ENCODE measurements at places on chromosomes 6 and 20.

DNA sequence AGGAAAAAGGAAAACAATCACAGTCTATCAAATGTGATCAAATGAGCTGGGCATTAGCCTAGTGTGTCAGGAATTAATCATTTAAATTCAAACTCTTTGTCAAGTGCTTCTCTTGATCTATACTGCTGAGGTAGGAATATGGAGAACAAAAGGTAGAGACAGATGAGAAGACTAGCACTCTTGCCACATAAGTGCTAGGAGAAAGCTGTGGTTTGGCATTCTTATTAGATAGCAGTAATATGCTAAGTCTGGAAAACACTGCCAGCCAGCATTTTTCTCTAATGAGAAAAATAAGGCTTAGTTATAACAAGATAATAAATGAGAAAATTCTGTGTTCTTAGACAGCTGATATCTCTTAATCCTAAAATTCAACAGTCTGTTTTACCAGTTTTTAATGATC lies 38.9 kb downstream of the ORC3 start:
- no peak for DNase-seq

- no peak for DNase-seq
These were observed 98.4 kb downstream of the CDKAL1 start for GRCh38 chr6:20632696-20633095.

DNA sequence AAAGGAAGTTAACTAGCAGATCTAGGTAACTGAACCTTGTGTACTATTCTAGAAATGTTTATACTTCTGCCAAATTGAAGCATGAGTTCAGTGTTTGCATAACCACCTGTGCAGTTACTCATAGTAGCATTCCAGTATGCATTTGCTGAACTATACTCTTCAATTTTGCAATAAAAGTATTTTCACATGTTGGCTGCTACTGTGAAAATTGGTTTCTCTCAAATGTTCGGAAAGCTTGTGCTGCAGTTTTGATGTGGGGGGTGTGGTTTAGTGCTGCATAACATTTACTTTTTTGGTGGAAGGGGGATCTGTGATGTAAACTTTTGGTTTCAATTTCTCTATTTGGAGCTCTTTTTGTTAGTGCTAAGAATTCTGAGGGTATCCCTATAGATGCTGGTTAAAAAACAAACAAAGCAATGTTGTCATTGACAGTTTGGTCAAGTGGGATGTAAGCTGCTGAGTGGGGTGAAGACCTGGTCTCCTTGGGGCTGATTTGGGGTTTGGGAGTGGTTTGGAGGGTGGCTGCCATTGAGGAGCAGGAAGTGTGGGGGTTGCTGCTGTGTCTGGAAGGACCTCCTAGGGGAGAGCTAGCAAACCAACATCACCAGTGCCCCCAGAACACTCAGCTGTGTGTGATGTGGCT lies 87.8 kb downstream of the CARMIL1 start:
- peak; percentile 5 for DNase-seq

DNA sequence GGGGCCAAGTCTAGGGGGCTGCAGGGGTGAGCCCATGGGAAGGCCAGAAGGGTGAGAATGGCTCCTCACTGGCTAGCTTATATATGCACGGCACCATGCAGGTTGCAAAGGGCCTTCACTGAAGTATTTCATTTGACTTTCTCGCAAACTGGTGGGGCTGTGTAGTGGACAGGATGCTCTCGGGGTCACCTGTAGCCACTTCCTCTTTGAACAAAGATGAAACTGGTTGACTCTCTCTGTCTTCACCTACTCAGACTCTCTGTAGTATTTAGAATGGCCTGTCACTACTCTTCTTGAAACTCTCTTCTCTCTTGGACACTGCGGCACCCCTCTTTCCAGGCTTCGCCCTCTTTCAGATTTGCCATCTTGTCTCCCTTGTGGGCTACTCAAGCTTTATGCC lies 560.5 kb downstream of the PKHD1 start:
- DNase-seq, result no peak

- DNase-seq, result no peak
These were observed 10.7 kb upstream of the TCFL5 start for GRCh38 chr20:62872184-62872847.

- no peak for DNase-seq
These were observed 185.0 kb upstream of the SGK1 start for GRCh38 chr6:134502614-134503549.

GRCh38 chr6:159807150-159807858 lies 7.2 kb downstream of the PNLDC1 start:
- DNase-seq, result no peak

DNA sequence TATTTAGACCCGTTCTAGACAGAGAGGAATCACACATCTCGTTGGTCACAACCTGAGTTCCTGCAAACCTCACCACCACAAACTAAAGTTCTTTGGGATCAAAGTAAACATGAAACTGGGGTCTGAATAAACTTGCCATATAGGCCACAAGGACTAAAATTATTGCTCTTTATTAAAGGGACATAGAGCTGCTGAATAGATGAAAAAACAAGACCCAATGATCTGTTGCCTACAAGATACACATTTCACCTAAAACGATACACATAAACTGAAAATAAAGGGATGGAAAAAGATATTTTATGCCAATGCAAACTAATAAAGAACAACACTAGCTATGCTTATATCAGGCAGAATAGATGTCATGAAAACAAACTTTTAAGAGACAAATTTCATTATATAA lies 623.0 kb downstream of the TBC1D32 start:
- no peak for DNase-seq

DNA sequence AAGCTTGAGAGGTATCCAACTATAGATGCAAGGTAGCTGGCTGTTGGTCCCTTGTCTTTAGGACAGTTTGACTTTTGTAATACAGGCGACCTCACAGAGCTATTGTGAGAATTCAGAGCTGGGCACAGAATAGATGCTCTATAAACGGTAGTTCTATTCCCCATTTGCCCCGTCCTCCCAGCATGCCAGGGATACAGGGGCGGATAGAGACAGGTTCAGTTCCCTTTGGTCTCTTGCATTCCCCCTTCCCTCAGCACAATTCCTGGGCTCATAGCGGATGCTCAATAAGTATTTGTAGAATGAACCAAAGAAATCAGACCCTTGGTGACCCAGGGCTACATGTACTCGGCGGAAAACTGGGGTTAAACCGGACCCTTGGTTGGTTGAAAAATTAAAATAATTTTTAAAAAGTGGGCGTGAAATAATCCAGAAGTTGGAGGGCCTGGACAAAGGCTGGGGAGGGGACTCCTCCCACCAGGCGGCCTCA lies 707 bp upstream of the TOP1 start:
- DNase-seq, result no peak

DNA sequence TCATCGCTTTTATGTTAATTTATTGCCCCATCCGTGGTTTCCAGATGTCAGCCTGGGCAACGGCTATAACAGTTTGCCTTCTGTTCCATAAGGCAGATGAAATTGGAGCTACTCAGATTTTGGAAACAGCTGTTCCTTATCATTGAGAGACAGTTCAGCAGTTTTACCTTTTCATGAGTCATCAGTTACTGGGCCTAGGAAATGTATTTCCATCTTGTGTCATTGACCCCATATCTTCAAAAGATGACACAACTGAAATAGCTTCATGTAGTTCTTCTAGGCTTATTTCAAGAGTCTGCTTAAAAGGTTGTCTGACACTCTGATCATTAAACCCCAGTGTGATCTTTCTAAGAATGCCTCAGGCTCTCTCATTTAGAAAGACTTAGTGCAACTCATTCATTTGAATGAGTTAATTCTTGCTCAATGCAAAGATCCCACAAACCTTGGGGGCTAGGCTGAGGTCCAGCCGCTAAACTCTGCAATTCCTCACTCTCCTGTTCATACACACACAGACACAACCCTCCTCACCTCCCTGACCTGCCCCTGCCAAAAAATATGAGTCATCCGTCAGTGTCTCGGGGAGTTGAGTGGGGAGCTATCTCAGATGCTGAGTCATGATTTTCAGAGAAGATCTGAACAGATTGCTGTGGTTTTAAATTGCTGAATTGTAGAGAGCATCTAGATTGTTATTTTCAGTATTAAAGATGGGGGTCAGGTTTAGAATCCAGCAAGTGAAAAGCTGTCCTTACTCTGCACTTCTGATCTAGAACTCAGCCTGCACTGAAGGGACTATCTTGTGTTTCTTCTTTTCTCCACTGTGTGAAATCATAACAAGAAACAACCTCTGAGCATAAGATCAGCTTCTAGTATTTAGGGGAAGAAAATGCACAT lies 61.8 kb downstream of the RPP40 start:
- DNase-seq, result no peak

DNA sequence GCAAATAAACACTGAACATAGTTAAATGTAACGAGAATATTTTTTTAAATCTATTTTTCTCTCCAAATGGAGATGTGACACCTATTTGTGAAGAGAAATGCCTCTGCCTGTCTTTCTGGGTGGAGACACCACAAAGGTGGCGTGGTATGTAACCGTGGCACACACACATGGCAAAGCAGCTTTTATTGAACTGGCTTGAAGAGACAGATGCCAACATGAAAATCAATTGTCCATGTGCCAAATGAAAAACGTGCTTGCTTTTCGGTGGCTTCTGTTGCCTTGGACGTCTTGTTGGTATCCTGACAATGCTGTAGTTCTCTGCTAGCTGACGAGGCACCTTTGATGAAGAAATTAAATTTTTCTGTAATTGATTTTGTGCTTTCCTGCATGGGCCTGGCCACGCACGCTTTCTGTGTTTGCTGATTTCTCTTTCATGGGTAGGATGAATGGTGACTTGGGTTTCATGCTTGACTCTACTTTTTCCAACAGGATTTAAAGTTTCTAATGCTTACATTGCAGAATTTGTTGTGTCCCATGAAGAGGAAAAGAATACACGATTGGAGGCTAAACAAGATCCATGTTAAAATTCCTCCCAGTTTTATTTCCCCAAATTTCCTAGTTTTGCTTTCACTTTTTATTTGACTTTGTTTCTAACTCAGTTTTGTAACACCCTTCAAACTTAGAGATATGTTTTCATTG lies 202.6 kb downstream of the TMEM242 start:
- DNase-seq, result no peak

GRCh38 chr20:47927385-47927851 lies 142.1 kb upstream of the SULF2 start:
- DNase-seq, result no peak

- DNase-seq, result no peak
These were observed 81.8 kb upstream of the AGPAT4 start for GRCh38 chr6:161355696-161356095.

GRCh38 chr6:73151732-73152131 lies 73.6 kb downstream of the KHDC1L start:
- DNase-seq, result no peak

GRCh38 chr20:59802018-59802417 lies 131.4 kb downstream of the SYCP2 start:
- no peak for DNase-seq

DNA sequence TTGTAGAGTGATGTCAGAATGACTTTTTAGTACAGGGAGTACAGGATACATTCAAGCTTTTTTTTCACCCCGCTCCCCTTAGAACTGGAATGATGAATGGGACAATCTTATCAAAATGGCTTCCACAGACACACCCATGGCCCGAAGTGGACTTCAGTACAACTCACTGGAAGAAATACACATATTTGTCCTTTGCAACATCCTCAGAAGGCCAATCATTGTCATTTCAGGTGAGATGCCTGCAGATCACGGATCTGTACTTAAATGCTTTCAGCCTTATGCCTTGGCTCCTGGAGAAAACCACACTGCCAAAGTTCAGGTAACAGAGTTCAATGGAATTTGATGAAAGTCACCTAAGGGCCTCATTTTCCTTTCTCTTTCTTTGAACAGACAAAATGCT lies 8.5 kb downstream of the TNFAIP3 start:
- no peak for DNase-seq

- no peak for DNase-seq
These were observed at the start of gene TPBG for GRCh38 chr6:82363428-82364086. Gene TPBG, plus strand, starts transcription at chr6:82363817. Its CDS starts 1,145 bp downstream, at chr6:82364962.

DNA sequence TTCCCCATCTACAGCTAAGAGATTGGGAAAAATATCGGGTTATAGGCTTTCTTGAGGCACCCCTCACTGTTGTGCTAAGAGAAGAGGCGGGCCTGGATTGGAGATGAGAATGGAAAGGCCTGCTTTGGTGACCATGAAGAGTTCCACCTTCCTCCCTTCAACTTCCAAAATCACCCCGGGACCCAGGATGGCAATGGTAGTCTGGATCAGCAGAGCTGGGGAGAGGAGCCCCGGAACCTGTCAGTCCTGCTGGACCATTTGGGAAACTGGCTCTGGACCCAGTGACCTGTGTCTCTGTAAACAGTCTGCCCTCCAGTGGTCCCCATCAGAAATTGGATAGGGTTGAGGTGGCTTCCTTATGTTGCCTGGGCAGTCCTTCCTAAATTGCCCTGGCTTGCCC lies 1085.6 kb downstream of the KHDRBS2 start:
- DNase-seq, result no peak

DNA sequence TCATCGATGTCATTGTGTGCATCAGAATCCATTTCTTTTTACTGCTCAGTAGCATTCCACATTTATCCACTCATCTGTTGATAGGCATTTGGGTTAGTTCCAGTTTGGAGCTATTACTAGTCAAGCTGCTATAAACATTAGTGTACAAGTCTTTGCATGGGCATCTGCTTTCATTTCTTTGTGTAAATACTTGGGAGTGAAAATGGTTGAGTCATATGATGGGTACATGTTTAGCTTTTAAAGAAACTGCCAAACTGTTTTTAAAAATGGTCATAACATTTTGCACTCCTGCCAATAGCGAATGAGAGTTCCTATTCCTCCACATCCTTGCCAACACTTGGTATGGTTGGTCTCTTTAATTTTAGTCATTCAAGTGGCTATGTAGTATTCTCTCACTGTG lies 21.2 kb upstream of the SLC22A2 start:
- no peak for DNase-seq

GRCh38 chr6:12605888-12606345 lies 110.7 kb upstream of the PHACTR1 start:
- DNase-seq, result peak; percentile 3

GRCh38 chr6:106974336-106974998 lies at the start of gene CD24:
Gene CD24, minus strand, starts transcription at chr6:106974729. Its CDS starts 83 bp downstream, at chr6:106974646.
- no peak for DNase-seq

DNA sequence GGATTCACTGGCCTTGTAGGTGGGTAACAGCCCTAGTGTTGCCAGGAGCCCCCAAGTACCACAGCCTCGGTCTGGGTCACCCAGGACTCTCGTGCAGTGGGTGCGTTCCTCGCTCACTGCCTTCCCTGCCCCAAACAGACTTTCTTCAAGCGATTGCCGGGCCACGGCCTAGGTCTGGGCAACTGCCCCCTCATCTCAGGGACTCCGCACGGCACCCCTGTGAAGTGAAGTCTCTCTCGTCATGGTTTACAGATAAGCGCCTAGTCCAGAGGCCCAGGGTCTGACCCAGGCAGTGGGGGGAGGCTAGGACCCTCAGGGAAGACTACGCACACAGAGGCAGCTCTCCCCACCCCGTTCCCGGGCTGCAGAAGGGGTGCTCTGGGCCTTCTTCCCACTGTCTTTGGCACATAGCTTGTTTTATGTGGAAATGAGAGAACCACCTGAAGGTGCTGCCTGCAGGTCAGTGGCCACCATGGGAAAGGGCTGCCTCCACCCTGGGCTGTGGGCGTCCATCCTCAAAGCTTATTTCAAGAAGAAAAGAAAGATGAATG lies 220.8 kb downstream of the ERMARD start:
- no peak for DNase-seq
